ENCODE measurements at places on chromosomes 6 and 20.

DNA sequence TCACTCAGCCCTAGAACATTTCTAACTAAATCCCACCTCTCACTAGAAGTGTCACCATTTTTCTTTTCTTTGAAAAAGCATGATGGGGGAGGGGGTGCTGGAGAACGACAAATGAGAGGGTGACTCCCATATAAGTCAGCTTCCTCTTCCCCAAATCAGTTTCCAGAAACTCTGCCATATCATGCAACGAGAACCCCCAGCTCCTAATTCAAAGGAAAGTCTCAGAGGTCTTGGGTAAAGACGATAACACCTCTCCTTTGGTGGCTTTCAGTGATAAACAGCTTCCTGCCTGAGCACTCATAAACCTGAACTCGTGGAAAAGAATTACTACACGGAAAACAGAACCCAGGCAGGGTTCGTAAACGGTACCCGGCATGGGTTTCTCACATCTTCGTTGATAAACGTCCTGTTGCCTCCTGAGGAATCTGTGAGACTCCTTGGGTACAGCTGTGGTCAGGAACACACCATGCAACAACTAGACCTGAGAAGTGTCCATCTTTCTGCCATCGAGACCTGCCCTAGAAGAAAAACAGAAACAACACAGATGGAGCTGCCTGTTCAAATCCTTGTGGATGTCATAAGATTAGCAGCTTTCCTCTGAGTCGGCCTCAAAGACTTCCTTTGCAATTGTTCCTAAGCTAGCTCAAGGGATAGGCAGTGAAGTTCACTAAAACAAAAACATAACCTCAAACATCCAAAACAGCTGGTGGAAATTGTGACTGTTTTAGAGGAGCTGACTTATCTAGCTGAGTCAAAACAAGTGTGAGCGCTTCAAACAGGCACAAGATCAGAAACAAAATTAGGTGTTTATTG, 185.8 kb upstream of the PRDM1 start:
- DNase-seq: peak; percentile 71

DNA sequence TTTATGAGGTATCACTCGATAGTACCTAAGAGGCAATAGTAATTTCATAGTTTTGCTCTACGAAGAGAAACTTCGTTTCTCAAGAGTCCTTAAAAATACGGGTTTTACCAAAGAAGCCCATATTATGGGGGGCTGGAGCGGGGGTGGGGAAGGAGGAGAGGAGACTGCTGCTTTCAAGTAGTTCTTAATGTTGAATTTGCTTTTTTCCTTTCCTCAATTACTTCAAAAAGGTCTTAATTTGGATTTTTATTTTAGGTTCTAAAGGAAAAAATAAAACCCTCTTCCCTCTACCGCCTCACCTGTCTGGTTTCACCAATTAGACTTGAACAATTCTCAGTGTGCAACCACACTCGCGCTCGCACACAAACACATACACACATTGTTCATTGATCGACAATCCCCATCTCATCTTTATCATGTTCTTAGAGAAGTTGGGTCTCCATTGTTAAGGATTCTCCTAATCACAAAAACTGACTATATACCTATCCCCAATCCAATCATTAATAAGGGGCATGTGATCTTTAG, 97.2 kb downstream of the HFE start:
- no peak for DNase-seq

DNA sequence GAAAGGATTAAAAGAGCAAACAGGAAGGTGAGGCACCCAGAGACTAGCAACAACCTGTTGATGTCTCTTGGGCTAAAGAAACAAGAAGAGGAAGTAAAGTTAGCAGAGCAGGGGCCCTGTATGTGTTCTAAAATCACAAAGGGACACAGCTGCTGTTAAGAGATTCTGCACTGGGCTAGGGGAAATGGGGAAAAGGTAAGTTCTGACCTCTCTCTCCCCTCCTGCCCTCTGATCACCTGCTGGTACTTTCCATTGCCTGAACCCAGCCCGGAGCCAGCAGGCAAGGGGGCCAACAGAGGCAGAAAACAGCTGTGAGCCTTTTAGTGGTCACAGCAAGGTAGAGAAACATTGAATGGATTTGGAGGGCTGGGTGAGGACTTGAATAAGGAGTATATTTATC, 13.5 kb upstream of the CNR1 start:
- DNase-seq: no peak

- DNase-seq: no peak
Measured at GRCh38 chr6:37809197-37809543, 10.4 kb upstream of the ZFAND3 start.

DNA sequence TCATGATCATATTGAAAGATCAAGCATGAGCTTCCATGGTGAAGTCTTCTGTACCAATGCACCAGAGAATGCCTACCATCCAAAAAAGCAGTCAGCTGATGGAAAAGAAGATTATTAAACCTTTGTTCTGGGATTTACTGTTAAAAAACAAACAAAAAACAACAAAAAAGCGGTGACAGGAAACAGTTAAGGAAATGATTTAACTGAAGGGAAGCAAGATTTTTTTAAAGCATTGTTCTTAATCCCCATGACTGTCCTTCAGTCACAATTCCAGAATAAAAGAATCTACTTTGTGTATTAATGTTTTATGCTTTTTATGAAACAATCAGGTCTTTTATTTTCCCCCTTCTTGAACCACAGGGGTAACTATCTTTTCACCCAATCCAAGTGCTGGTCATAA, 23.9 kb downstream of the FAM162B start:
- no peak for DNase-seq

DNA sequence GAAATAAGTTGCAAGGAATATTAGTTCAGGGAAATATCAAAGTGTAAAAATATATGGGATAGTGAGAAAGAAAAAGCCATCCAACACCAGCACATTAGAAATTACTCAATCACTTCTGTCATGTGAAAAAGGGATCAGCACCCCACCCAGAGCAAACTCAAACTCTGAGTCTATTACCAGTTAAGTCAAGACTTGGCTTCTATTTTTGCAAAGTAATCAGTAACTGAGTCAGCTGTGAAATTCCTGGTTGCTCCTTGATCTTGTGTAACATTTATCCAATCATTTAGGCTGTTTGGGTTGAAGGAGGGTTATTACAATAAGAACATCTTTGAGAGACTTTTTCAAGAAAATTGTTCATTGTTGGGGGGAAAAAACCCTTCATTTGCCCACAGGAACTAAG, 51.2 kb downstream of the SLC22A23 start:
- DNase-seq: no peak

GRCh38 chr6:82906489-82906888, 159.2 kb downstream of the UBE3D start:
- DNase-seq: no peak

GRCh38 chr20:32980131-32980941, 23.9 kb downstream of the SUN5 start:
- DNase-seq: no peak

- no peak for DNase-seq
Measured at GRCh38 chr6:49551866-49552129, 1.3 kb downstream of the C6orf141 start.

- no peak for DNase-seq
Measured at GRCh38 chr6:40888456-40888990, 150.5 kb downstream of the UNC5CL start.

- DNase-seq: no peak
Measured at GRCh38 chr20:41664584-41664983, 46.4 kb upstream of the CHD6 start.

DNA sequence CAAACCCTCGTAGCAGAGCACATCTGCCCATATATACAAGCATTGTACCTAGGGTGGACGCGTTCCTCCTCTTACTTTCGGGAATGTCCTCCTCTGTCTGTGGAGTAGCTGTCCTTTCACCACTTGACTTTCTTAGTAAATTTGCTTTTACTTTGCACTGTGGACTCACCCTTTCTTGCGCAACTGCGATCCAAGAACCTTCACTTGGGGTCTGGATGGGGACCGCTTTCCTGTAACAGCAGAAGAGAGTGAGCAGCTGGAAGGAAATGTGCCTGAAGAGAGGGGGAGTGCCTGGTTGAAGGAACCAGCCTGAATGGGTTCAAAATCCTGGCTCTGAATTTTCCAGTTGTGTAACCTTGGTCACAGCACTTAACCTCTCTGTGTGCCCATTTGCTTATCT, 40.1 kb upstream of the PMEPA1 start:
- DNase-seq: no peak

DNA sequence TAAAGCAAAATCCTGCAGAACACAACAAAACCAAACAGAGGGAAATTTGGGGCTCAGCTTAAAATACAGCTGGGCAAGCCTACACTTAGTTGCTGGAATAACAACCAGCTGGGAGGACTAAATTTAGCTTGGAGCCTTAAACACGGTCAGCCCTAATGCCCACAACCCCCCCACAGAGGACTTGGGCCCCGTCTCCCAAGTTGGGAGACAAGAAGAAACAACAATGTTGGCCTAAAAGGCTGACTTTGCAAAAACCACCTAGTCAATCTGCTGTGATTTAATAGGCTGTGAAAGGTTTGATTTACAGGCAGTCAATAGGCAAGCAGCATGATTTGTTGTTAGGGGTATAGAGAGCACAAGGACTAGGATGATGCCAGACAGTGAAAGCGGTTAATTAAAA, 40.3 kb upstream of the ARMC2 start:
- DNase-seq: no peak

DNA sequence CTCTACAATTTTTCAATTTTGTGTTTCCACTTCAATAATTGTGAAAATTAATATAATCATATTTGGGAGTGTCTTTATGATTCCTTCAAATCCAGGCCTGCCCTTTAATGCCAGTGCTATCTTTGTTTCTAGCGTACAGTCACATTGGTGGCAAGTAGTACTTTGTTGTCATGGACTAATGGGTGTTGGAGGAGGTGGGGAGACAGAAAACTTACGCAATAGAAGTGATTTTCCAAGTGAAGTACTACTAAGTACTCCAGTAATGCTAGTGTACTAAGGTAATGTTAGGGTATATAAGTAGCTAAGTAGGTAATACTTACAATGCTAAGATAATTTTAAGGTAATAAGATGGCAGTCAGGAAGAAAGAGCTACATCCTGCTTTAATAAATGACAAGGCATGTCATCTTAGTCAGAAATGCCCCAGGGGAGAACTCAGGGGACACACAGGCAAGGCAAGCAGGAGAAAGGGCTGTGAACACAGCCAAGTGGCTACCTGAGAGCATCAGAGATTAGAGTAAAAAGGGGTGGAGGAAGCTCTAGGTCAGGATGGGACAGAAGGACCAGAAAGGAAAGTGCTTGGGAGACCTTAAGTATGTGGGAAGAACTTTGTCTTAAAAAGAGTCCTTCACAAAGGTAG, 217.2 kb upstream of the PRDM1 start:
- DNase-seq: no peak

DNA sequence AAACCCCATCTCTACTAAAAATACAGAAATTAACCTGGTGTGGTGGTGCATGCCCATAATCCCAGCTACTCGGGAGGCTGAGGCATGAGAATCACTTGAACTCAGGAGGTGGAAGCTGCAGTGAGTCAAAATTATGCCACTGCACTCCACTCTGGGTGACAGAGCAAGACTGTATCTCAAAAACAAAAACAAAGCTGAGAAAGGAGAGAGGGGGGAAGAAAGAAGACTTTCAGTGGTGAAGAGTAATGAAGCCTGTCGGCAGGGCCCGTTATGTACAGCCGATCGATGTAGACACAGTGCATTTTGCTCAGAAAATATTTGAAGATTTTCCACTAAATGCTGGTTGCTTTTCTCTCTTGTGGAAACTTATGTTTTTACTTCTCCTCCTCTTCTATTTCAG, 13.8 kb downstream of the VAPB start:
- no peak for DNase-seq

- DNase-seq: no peak
Measured at GRCh38 chr20:59824711-59825562, 108.5 kb downstream of the SYCP2 start.

- no peak for DNase-seq
Measured at GRCh38 chr6:38209371-38210260, 390.1 kb downstream of the ZFAND3 start.

DNA sequence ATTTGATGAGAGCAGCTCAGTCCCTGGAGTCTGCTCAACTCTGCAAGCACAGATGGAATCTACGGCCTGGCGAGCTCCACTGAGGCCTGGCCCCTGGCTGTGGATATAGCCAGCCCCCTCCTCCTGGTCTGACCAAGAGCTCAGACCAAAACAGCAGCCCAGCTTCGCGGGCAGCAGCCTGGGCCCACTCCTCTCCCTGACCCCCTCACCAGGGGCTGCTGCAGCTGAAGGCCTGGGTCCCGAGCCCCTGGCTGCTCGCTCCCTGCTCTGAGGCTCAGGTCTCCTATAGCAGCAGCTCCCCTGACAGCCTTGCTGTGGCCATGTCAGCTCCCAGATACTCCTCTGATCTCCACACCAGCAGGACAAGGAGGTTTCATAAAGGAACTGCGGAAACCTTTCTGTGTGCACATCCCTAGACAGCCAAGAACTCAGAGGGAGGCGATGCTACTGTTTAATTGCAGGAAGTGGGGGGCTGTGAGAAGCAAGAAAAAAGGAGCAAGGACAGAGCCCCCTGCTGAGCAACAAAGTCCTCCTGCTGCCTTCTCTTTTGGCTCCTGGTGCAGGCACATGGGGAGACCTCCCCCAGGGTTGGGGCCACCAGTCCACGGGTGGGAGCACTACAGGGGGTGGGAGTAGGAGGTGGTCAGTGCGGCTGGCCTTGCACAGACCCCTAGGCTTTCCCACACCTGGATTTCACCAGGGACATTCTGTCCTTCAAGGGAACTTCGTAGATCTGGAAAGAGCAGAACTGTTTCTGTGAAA, 38.7 kb upstream of the CST5 start:
- DNase-seq: no peak

- DNase-seq: no peak
Measured at GRCh38 chr20:6599876-6600735, 167.4 kb upstream of the BMP2 start.

DNA sequence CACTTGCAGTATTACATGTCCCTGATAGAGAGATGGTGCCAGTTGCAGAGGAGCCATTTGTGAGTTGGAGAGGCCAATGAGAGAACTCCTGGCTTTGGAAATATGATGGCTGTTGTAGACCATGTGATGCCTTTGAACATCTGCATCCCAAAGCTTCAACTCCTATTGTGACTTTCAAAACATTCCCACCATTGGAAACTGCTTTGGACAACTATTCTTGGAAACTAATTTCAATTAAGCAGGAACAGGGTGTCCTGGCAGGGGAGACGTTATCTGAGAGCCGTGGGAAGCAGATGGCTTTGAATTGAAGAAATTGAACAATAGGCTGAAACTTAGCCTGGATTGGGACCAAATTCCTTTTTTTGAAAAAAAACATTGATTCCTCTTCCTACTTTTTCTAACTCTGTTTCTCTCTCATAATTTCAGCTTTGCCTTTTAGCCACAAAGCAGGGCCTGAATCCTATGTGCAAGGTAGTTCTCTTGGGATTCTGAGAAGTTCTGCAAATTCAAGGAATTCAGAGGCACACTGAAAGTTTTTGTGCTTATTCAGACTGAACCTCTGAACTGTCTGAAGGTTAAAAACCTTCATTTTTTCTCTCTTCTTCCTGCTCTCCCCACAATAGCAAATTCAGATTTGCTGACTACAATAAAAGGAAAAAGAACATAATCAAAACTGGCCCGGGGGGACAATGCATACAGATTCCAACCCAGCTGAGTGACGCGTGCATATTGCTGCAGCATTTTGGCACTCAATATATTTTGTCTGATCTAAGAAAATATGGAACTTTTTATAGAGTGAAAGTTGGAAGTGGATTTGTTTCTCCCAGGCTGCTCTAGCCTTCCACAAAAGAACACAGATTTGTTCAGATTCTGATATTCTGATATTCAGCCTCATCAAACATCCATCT, 720.4 kb upstream of the CHD6 start:
- no peak for DNase-seq
